Stimulated activated CD8-positive, alpha-beta memory T cell treated with anti-CD3 and anti-CD28 coated beads, Interleukin-4, amount 100 ng/mL, for 1 hour (primary cell): ENCODE measurements at places on chromosomes 2 and 18.
A peak's percentile ranks its signal among the peaks of the same experiment; 100 is the strongest.

- no peak for DNase-seq
Observed at GRCh38 chr2:40292291-40292690, 159.6 kb downstream of the SLC8A1 start.

DNA sequence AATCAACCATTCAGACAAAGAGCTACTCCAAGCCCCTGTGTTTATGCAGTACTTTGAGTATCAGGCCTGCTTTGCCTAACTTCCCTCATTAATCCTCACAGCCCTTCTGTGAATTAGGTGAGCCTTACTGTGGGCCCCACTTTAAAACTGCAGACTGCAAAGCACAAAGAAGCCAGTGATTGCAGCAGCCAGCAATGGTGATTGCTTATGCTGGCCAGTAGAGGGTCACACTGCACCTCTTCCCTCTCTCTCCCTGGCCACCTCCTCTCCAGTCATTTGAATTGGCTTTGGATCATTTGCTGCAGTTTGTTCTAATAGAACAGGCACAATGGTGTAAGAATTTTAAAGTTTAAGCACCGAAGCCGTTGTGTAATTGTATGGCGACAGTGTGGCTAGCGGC is 229.9 kb downstream of the AGPS start:
- DNase-seq, result no peak

DNA sequence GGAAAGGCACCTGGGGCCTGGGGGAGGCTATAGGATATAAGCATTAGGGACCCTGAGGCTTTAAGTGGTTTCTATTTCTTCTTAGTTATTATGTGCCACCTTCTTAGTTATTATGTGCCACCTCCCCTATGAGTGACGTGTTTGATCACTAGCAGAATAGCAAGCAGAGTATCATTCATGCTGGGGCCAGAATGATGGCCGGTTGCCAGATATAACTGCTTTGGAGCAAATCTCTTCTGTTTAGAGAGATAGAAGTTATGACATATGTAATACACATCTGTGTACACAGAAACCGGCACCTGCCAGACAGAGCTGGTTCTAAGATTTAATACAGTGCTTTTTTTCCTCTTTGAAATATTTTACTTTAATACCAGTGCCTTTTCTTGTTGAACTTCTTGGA is 29.4 kb downstream of the LIPG start:
- DNase-seq, result no peak

GRCh38 chr18:45119876-45120275 is 439.2 kb downstream of the SETBP1 start:
- no peak for DNase-seq

DNA sequence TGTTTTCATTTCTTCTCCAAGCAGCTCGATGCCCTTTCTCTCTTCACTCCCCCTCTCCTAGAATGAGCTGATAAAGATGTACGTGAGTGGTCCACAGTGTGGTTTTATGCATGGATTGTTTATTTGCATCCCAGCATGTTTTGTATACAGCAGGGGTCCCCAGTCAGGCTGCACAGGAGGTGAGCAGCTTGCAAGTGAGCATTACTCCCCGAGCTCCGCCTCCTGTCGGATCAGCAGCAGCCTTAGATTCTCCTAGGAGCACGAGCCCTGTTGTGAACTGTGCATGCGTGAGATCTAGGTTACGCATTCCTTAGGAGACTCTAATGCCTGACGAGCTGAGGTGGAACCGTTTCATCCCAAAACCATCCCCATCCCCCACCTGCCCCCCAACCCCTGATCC is 262.6 kb downstream of the AGAP1 start:
- no peak for DNase-seq

DNA sequence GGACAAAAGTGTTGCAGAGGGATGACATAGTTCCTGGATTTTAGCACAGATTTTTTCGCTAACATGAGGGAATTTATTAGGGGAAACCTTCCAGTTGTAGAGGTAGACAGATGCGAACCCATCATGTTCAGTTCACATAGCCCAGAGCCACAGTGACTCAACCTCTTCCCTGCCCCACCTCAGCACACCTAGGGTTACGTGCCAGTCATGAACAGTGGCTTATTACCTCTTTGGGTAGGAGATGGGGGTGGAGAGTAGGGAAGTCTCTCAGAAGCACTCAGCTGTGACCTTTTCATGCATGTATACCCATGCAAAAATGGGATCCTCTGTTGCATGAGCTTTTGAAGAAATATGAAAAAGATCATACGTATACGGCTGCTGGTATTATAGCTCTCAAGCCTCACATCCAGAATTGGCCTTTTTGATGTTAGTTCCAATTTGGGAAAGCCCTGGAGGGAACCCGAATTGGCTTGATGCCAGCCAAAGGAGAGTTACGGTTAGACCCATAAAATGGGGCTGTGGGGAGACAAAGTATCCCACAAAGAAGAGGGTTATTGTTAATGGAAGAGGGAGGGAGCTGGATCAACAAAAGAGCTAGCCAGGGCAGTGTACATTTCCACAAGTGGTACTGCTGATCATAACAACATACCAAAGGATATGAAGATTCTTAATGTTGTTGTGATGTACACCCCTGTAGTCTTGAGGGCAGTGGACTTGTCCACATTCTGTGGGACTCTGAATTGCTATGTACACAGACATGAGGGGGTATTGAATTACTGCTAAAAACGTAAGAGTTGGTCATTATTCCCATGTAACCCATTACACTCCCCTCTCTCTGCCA is 4.9 kb downstream of the TANC1 start:
- DNase-seq, result no peak

DNA sequence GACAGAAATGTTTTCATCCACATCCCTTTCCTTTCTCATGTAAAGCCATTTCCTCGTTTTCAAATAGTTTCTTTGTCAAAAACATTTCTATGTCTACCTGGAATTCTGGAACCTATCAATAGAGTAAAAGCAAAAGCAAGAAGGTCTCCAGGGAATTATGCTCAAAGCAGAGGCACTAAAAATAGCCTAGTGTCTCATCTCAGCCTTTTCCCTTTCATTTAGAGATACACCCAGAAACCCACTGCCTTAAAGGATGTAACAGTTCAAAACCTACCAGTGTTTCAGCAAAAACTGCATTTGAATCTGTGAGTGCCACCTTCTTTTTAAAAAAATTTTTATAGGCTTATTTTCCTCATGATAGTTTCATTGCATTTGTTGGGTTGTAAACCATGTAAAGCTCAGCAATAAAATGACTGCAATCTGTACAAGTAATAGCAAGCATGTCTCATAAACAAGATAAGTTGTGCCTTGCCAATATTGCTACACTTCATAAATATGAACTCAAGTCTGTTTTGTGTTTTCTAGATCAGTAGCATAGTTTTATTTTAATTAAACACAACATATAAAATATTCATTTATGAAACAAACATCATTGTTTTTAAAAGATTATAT is 927.3 kb upstream of the ACVR2A start:
- no peak for DNase-seq

- no peak for DNase-seq
Observed at GRCh38 chr2:211723398-211723797, 815.2 kb downstream of the ERBB4 start.

GRCh38 chr2:239396881-239397681 is 3.7 kb downstream of the HDAC4 start:
- no peak for DNase-seq

DNA sequence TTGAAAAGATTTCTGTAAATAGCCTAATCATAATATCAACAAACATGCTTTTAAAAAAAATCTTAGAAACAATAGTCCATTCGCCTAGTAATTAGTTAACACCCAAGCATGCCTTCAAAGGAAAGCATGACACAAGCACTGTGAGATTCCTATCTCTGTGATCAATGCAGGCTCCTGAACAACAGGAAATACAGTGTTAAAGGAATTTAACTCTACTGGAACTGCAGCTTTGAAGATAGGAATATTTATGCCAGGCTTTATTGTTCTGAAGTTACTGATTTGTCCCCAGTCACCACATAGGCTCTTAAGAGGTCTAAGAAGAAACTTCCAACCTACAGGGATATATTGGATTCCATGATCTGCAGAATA is 15.4 kb upstream of the FAM124B start:
- DNase-seq, result no peak

GRCh38 chr2:63662028-63662804 is 73.5 kb downstream of the MDH1 start:
- DNase-seq, result no peak

GRCh38 chr2:1518867-1519530 is 105.7 kb downstream of the TPO start:
- DNase-seq, result no peak

- DNase-seq, result no peak
Observed at GRCh38 chr2:149155988-149156387, 117.5 kb downstream of the LYPD6B start.

- no peak for DNase-seq
Observed at GRCh38 chr18:29605365-29605764, 1428.4 kb upstream of the CDH2 start.

- DNase-seq, result no peak
Observed at GRCh38 chr2:32732120-32732519, 104.3 kb downstream of the TTC27 start.

- DNase-seq, result no peak
Observed at GRCh38 chr2:166388481-166389070, 12.8 kb upstream of the SCN9A start.

- no peak for DNase-seq
Observed at GRCh38 chr2:148888986-148889385, 14.0 kb downstream of the KIF5C start.

DNA sequence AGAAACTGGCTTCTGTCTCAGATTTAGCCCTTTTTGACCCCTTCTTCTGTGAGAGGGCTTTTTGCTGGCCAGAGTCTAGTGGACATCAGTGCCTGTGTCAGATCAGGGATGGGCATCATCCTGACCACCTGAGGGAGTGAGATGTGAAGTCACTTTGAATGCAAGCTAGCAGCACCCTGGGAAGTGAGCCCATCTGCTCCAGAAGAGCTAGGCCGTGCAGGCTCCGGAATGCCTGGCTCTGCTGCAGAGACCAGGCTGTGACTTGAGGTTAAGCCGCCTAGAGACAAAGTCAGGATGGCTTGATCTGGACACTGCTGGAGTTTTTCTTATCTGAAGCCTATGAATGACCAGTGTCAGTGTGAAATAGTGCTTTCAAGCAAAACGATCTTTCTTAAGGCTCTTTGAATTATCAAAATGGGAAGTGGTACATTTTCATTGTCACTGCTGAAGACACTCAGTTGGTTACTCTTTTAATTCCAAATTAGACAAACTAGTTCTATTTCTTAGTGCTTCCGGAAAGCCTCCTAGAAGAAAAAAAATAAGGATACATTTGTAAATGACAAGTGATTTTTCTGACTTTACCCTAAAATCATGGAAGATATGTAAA is 20.8 kb downstream of the DGUOK start:
- DNase-seq, result no peak

DNA sequence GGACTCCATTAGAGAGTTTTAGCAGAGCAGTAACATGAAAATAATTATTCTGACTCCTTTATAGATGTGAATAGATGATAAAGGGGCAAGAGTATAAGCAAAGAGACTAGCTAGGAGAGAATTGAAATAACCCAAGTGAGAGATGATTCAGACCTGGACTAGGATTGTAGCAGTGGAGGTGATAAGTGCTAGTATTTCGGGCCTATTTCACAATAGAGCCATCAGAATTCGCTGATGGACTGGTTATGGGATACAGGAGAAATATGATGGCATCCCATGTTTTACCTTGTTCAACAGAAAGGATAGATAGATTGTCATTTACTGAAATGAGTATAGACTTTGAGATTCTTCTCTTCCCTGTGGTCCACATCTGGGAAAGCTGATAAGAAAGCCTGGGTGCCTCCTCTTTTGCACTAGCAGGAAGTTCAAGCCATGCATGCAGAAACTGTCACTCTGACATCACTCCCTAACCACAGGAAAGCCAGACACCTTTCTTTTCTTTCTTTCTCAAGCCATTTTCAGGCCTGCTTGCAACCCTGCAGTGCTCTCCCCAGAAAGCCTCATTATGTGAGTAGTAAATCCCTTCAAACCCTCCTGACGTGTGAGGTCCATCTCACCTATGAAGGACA is 25.3 kb downstream of the DYNAP start:
- no peak for DNase-seq

DNA sequence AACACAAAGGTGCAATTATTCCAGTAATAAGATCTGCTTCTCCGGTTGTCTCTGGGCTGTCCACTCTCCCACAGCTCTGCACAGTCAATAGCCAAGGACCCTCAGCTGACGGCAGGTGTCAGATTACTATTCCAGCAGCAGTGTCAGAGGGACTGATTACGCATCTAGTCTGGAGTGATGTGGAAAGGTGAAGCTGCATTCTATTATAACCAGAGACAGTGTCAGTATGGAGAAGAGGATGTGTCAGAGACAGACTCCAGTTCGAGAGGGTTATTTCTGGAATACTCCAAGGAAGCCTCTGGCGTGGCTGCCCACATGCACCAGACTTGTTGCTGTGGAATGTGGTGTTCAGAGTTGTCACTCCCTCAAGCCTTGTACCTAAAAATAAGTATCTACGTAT is 163.6 kb upstream of the TMEM200C start:
- no peak for DNase-seq

DNA sequence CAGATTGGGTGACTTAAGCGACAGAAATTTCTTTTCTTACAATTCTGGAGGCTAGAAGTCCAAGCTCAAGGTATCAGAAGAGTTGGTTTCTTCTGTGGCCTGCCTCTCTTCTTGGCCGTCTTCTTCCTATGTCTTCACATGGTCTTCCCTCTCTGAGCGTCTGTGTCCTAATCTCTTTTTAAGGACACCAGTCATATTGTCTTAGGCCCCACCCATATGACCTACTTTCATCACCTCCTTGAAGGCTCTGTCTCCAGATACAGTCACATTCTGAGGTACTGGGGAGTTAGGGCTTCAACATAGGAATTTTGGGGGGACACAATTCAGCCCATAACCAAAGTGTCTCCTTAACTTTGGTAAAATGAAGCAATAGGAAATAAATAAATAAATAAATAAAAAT is 110.9 kb upstream of the EPC2 start:
- no peak for DNase-seq

DNA sequence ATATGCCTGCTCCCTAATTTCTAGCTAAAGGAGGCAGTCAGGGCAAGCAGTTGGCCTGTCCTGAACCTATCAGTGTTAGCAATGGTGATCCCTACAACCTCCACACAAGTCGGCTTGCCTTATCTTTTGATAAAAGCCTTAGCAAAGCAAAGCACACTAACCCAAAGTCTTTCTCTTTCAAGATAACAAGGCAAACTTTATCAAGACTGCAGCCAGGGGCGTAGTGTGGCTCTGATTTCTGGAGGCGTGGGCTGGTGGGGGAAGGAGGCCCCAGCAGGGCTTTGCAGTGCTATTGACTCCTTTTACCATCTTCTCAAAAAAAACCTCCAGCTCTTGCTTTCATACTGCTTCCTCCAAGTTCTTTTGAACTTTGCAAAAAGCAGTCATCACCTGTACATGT is 40.2 kb upstream of the LAMA1 start:
- DNase-seq, result no peak

GRCh38 chr2:241701399-241702154 is at the start of gene ING5:
ING5 (plus strand) TSS chr2:241702039; CDS start chr2:241702066, 27 bp downstream.
- DNase-seq, result peak; percentile 95

GRCh38 chr2:28352610-28353195 is 40.0 kb upstream of the FOSL2 start:
- DNase-seq, result no peak

- DNase-seq, result no peak
Observed at GRCh38 chr2:121372082-121372481, 87.1 kb upstream of the TFCP2L1 start.

- no peak for DNase-seq
Observed at GRCh38 chr2:86414996-86415395, 26.2 kb upstream of the KDM3A start.
